ENCODE measurements at places on chromosomes 5 and 9.

DNA sequence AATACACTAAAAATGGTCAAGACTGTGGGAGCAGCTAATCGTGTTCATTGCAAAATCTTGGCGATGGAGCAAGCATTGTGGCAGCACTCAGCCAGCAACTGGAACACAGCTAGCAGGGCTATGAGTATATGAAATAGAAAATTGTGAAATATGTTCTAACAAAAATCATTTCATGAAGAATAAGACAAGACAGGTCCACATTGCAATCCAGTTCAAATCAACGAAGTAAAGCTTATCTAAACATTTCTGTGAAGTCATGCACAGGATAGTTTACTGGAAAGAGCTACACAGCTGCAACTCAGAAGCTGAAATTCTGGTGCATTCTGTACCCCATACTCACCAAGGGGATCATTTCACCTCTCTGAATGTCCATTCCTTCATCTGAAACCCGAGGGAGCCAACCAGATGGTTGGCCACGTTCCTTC, 5.3 kb upstream of the NFIL3 start:
- peak; percentile 17 for DNase-seq

DNA sequence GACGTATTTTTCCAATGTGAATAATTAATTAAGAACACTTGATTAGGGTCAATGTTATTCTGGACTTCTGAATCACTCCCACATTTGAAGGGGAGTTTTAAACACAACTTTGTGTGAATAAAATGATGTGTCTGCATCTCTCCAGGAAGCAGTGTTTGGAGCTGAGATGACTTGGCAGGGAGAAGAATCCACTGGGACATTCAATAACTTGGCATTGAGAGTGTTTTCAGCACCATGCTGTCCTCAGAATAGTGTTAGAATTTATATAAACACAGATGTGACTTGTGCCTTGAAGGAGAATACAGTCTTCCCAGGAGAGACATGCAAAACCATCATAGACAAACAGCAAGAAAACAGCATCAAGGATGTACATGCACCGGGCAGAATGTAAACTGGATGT, 32.7 kb upstream of the KCNMB1 start:
- DNase-seq = no peak

GRCh38 chr9:90821697-90822096, 20.1 kb downstream of the SYK start:
- no peak for DNase-seq

- DNase-seq = no peak
Observed at GRCh38 chr5:96794757-96795156, 13.0 kb downstream of the ERAP1 start.

GRCh38 chr5:177358370-177358819, 671 bp downstream of the RGS14 start:
- no peak for DNase-seq

GRCh38 chr9:34446951-34447350, 11.4 kb downstream of the FAM219A start:
- DNase-seq = no peak

GRCh38 chr9:90020276-90020871, 415.6 kb downstream of the GADD45G start:
- no peak for DNase-seq

- DNase-seq = no peak
Observed at GRCh38 chr9:134772331-134772730, 108.3 kb upstream of the FCN2 start.

DNA sequence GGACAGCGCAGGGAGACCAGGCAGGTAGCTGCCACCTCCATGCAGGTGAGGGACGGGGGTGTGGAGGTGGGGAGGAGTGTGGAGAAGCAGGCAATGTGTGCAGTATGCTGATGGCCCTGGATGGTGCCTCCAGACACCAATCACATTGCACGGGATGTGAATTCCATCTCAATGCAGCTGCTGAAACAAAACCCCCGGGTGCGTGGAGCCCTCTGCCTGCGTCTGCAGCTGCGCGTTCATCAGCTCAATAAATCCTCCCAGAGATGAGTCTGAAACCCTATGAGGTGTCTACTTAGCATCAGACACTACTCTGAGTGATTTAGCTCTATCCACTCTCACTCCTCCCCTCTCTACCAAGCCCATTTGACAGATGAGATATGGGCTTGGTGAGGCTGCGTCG, 10.3 kb downstream of the SOHLH1 start:
- no peak for DNase-seq

Data from SIG-M5 (cell line).